SJSA1 (cell line): ENCODE measurements at places on chromosomes 7 and 10. TPM values are rescaled to one million over a fixed set of nuclear protein-coding genes. Genes with fewer than 3 reads are reported as not detected.

Gene RTKN2
- 3.3 and 6.5 TPM in 2 replicates for total RNA-seq

GRCh38 chr7:131294553-131294952, 33.1 kb upstream of the MKLN1 start:
- DNase-seq, result no peak

DNA sequence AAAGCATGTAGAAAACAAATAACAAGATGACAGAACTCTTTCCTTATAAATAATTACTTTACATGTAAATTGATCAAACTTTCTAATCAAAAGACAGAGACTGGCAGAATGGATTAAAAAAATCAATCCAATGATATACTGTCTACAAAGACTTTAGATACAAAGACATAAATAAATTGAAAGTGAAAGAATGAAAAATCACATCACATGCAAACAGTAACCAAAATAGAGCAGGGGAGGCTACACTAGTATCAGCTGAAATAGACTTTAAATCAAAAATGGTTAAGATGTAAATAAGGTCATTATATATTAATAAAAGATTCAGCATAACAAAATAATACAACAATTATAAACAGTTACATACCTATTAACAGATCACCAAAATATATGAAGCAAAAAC, 97.3 kb downstream of the SNX13 start:
- DNase-seq, result no peak

Gene HKDC1
- 0.06 and 0.50 TPM in 2 replicates for total RNA-seq

Gene DLX5
- total RNA-seq, result 2.3 and 3.6 TPM in 2 replicates

DNA sequence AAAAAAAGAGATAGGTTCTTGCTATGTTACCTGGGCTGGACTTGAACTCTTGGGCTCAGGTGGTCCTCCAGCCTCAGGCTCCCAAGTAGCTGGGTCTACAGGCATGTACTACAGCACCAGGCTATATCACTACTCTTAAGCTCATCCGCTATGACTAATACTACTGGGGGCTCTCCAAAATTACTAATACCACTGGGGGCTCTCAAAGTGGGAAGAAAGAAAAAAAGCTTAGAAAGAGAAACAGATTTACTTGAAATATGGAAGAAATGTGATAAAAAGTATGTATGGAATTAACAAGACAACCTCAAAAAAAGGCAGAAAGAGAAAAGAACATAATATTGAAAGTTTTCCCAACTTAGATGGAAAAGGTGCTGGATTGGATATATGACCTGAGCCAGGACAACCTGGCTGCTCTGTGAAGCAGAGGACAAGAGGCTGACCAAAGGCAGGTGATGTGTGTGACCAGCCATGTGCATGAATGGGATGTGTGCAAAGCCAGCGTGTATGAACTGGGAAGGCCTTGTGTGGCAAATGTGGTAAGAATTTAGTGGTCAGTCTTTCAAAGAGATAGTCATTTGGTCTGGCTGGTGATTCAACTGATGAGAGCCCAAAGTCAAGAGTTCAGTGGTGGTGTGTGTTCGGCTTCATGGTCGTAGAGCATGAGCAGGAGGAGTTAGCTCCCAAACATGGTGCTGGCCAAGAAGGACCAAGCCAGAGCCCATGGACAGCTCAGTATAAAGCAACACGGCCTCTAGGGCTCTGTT, 232.4 kb upstream of the KLF14 start:
- no peak for DNase-seq

GRCh38 chr7:66301249-66301648, 96.1 kb downstream of the TPST1 start:
- no peak for DNase-seq

GRCh38 chr7:21542891-21543527, at the start of gene DNAH11:
Gene DNAH11, plus strand, starts transcription at chr7:21543039. Its CDS starts 207 bp downstream, at chr7:21543246.
- peak; percentile 45 for DNase-seq

- DNase-seq, result no peak
Measured at GRCh38 chr7:78924581-78924980, 528.9 kb downstream of the MAGI2 start.

DNA sequence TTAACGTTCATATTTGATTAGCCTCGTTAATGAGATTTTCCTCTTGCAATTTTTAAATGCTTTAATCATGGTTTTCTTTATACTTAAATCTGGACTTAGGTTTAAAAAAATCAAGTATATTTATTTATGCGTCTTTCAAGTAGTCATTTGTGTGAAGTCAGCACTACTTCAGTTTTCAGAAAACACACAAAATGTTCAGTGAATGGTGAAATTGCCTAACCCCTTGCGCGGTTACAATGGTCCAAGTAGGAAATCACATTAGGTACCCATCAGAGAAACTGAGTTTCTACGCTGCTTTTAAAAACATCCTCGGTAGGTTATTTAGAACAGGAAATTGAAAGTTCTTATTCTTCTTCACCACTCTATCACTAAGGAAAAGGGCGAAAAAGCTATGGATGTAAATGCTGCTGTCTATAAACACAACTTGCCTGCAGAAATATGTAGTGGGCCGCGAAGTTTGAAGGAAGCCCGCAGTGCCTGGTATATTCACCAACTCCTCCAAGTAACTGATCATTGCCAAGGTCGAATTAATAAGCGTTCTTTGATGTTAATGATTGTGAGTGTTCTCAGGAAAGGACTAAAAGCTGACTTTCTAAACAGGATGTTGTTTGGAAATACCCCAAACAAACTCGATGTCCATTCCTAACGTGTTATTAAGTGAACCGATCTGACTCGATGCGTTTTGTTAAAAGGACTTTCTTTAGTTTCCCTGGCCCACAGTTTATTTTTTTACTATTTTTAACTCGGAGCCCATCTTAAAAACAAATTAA, 1.0 kb downstream of the SYPL1 start:
- DNase-seq, result no peak

- no peak for DNase-seq
Measured at GRCh38 chr7:114644455-114644854, 229.8 kb downstream of the FOXP2 start.

Gene TPST1
- total RNA-seq, result 50.0 and 51.0 TPM in 2 replicates

Gene FAM171A1
- 47.6 and 60.3 TPM in 2 replicates for total RNA-seq

DNA sequence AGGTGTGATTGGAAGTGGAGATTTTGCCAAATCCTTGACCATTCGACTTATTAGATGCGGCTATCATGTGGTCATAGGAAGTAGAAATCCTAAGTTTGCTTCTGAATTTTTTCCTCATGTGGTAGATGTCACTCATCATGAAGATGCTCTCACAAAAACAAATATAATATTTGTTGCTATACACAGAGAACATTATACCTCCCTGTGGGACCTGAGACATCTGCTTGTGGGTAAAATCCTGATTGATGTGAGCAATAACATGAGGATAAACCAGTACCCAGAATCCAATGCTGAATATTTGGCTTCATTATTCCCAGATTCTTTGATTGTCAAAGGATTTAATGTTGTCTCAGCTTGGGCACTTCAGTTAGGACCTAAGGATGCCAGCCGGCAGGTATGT, 13.6 kb downstream of the STEAP2 start:
- no peak for DNase-seq

DNA sequence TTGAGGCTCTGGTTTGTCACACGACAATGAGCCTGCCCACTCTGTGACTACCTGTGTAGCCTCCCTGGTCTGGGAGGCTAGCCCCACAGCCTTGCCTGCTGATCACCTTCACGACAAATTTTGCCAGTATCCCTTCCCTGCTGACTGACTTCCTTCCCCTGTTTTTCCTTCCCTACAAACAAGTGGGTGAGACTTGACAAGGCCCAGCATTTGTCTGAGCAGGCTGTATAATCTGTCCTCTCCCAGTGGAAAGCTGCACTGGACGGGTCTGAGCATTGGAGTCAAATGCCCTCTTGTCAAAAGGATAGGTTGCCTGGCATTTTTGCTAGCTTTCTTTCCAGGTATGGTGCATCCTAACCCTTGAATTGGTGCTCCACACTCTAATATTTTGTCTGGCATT, 1088.4 kb downstream of the KCNMA1 start:
- DNase-seq, result no peak

Gene CDHR1
- total RNA-seq, result 0.03 TPM in 1 of 2 replicates, not detected in the other

Gene NACAD
- total RNA-seq, result 0.81 and 1.5 TPM in 2 replicates
